ENCODE measurements at places on chromosomes 3 and 15. TPM values are rescaled to one million over a fixed set of nuclear protein-coding genes. Genes with fewer than 3 reads are reported as not detected.

The IQCF5 gene
- not detected for total RNA-seq

The RETNLB gene
- total RNA-seq = not detected

The TUSC7 gene
- total RNA-seq = not detected

The XIRP1 gene
- total RNA-seq = not detected

The ZSCAN2 gene
- total RNA-seq = 34.2 TPM

The C3orf52 gene
- total RNA-seq = 0.41 TPM

The PDE12 gene
- 17.5 TPM for total RNA-seq

The FGF7 gene
- 0.41 TPM for total RNA-seq
